ENCODE measurements at places on chromosomes 12 and 14.

- no peak for DNase-seq
These were observed 3.3 kb downstream of the RAD52 start for GRCh38 chr12:946212-946611.

DNA sequence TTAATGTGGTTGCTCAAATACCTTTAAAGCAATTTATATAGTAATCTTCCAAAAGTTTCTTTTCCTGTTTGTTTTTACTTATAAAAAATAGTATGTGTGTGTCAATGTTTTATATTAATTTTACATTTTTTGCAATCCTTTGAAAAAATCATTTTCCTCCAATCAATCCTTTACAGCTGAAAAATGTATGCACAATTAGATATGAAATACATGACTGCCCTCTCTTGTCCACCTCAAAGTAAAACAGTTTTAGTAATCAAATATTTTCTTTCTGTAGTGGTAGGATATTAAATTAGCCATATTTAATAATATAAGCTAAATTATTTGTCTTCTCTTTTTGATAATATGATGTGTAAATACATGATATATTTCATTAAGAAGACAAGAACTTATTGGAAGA is 269.9 kb downstream of the ADAMTS20 start:
- no peak for DNase-seq

- DNase-seq: no peak
These were observed 267.7 kb upstream of the G2E3 start for GRCh38 chr14:30291216-30291615.

GRCh38 chr14:62117010-62117750 is 355.0 kb downstream of the SNAPC1 start:
- DNase-seq: peak; percentile 41

GRCh38 chr12:92434607-92435025 is 268.2 kb upstream of the PLEKHG7 start:
- peak; percentile 57 for DNase-seq

DNA sequence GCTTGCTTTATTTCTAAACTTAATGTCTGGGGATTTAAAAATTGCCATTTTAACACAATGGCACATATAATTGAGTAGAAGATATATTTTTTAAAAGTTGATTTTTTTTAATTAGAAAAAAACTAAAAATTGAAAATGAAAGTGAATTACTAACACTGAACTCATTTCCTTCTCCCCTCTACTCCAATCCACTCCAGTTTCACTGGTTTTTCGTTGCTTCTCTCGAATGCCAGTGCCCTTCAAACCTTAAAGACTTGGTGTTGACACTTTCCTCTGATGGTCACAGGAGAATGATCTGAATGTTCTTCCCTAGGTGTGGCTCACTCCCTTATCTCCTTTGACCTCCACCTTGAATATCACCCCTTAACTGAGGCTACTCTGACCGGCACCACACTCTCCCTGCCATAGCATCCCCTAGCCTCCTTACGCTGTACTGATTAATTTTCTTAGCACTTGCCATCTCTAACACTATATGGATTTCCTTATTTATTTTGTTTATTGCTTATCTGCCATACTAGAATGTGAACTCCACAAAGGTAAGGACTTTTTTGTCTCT is 107.1 kb downstream of the LIN7A start:
- DNase-seq: no peak

- no peak for DNase-seq
These were observed 45.3 kb upstream of the PLBD1 start for GRCh38 chr12:14612898-14613445.

DNA sequence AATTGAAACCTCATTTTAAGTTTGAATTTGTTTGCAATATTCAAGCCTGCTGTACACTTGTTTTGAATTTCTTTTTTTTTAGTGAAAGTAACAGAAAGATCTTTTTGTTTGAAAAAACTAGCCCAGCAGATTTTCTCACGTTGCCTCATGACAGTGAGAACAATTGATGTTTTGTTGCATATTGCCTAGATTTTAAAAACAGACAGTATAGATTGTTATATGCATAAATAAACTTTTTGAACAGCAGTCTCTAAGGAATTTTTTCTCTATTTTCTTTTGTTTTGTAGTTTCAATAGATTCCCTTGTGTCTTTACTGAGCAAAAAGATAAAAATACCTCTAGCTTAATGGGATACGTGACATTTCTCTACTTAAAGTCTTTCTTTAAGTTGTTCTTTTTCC is 15.4 kb downstream of the OR6C6 start:
- no peak for DNase-seq

DNA sequence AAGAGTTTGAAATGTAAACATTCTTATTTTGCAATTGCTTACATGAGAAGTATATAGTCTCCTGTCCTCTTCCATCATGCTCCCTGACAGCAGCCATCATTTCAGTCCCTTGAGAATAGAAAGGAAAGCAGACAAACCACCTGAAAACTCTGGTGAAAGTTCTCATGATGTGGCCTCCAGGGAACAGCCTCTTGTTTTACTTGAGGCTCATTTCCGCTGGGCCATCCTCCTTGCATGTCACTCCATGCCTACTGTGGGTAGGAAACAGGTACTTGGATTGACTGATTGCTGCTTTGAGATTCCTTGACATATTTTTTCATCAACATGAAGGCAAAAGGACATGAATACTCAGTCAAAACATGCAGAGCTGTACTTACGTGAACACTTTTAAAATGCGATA is 6.0 kb downstream of the SYT1 start:
- DNase-seq: no peak

- no peak for DNase-seq
These were observed 94.7 kb upstream of the PLXNC1 start for GRCh38 chr12:94053676-94054075.

GRCh38 chr12:40127408-40127807 is 21.5 kb upstream of the SLC2A13 start:
- no peak for DNase-seq

DNA sequence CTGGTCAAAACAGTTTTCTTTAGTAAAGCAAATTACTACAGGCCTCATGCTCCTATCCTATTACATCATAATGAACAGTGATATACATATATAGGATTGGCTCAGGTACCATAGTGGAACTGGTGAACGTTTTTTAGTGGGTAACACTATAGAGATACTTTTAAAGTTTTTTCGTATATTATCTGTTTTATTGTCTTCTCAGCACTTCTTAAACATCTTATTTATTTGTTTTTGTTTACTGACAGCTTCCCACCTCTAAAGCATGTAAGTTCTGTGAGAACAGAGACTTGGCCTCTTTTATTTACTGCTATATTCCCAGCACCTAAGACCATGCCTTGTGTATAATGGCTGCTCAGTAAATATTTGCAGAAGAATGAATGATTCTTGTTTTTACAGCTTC is 81.1 kb upstream of the PSMA6 start:
- DNase-seq: no peak

- no peak for DNase-seq
These were observed 295.3 kb upstream of the SOX5 start for GRCh38 chr12:24244801-24245200.

DNA sequence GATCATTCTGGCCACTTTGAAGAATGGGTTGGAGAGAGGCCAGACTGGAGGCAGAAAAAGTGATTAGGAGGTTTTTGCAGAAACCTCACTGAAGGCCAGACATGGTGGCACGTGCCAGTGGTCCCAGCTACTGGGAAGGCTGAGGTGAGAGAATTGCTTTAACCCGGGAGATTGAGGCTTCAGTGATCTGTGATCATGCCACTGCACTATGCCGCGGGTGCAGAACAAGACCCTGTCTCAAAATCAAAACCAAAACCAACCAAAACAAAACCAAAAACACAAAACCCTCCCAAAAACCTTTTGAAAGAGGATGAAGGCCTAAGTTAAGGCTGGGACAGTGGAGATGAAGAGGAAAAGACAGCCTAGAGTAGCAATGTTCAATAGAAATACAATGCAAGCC is 15.2 kb upstream of the CFAP54 start:
- DNase-seq: no peak

DNA sequence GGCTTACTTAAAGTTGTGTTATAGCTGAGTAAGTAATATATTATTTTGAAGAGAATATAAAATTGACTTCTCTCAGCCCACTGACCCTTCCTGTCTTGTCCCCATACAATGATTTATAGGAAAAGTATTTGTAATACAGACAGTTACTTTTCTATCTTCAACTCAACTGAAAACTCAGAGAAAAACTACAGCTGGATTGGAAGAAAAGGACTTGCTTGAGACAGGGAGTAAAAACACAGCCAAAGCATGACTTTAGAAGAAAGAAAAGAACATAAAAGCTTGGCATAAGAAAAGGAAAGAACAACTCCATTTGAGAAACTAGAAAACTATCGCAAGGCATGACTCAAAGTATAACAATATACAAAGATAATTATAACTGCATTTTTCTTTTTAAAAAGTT is 57.5 kb downstream of the MSRB3 start:
- no peak for DNase-seq

DNA sequence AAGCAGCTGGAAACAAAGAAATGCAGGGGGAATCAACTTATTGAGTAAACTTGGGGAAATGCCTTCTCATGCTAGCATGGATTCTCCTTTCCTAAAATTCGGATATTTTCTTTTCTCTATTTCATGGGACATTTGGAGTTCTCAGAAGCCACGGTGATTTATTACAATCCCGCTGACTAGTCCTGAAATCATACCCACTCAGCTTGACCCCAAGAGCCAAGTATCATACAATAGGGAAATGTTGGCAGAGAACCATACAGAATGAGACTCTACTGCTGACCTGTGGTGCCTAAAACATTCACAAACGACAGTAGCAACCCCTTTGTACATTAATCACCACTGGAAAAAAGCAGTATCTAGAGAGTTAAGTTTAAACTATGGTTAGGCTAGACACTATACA is 112.4 kb downstream of the KICS2 start:
- no peak for DNase-seq

GRCh38 chr12:114784526-114784925 is 100.6 kb upstream of the TBX3 start:
- DNase-seq: no peak

DNA sequence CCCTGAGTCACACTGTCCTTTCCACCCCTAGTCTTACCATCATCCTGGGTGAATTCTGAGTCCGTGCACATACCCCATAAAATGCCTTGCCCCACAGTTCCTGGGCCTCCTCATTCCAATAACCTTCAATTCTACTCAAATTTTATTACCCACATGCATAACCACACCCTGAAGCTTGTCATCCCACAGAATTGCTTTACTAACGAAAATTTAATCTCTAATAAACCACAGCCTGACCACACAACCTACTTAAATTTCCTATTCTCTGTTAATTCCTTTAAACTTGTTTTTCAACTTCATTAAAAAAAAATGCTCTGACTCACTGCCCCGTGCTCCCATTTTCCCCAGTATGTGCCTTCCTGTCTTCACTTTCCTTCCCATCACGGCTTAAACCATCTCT is 205.9 kb downstream of the PHLDA1 start:
- no peak for DNase-seq

DNA sequence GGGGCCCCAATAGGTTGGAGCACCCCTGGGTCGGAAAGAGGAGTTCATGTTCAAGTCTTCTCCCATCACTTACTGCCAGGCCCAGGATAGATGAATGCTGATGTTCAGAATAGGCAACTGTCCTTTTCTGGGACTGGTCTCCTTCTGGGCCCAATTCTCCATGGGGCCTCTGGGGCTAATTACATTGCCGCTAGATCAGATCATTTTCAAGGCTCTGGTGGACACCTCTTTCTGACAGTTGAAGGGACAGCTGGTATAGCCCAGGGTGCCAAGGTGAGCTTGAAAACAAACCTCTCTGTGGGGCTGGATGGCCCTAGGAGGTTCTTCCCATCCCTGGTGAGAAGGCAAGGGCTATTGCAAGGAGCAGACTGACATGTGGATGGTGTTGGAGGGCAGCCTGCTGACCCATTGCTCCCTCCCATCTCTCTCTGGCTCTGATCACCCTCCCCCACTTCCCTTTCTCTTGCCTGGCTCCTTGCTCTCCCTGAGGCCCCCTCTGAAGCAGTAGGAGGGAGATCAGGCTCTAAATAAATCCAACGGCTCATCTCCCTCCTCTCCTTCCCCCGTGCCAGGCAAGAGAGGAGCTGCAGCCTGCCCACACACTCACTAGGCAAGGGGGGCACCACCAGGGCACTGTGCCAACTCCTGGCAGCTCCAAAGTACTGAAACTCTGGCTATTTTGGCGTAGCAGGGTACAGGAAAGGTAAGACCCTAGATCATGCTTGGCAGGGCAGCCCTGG is 1.9 kb downstream of the CACNB3 start:
- no peak for DNase-seq

DNA sequence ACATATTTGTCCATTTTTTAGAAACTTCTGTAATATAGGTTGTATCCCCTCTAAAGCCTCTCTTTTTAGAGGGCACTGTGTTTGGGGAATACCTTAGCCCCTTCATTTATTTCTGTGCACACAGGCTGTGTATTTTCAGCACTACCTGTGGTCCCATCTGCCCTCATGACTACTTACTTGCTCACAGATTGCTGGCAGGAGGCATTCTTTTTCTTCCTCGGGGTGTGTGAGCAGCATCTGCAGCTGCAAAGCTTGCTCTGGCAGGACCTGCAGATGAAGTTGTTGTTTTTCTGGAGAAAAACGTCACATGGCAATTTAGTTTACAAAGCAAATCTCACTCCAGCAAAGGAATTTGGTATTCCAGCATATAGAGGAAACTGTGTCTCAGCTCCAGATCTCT is 24.3 kb downstream of the ANG start:
- DNase-seq: no peak

Measured in GM12864 (cell line).